ENCODE measurements at places on chromosomes 2 and 18. TPM values are rescaled to one million over a fixed set of nuclear protein-coding genes. Genes with fewer than 3 reads are reported as not detected.

GRCh38 chr2:173043897-173044519, 31.6 kb upstream of the MAP3K20 start:
- no peak for DNase-seq

DNA sequence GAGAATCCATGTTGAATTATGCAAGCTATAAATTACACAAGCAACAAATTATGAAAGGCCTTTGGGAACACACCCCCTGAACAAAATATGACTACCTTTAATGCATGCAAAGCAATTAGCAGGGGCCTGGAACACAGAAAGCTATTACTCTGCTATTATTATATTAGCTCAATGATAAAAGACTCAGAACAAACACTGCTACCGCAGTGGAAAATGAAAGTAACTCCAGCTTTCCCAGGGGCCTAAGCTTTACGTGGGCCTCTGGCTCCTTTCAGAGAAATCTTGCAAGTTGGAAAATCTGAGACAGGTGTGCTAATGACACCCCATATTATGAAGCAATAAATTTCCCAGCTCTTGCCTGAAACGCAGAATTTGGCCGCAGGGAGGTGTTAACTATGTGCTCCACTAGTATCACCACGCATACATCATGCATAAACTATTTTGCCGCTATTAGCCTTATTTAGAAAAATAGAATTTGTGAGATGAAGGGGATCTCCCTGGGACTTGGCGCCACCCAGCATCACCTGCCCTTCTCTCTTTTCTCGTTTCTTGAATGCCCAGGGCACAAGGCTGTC, 321.6 kb upstream of the LYPD1 start:
- DNase-seq: peak; percentile 29

- DNase-seq: peak; percentile 57
Observed at GRCh38 chr2:165015052-165015642, 59.8 kb upstream of the SLC38A11 start.

- DNase-seq: no peak
Observed at GRCh38 chr2:174338671-174339560, 4.2 kb downstream of the SP9 start.

VWC2L gene
- not detected for total RNA-seq

MC4R gene
- total RNA-seq: not detected

ZAP70 gene
- not detected for total RNA-seq

ELOA2 gene
- not detected for total RNA-seq

GRCh38 chr2:175874291-175874690, 127.8 kb downstream of the LNPK start:
- no peak for DNase-seq

DNA sequence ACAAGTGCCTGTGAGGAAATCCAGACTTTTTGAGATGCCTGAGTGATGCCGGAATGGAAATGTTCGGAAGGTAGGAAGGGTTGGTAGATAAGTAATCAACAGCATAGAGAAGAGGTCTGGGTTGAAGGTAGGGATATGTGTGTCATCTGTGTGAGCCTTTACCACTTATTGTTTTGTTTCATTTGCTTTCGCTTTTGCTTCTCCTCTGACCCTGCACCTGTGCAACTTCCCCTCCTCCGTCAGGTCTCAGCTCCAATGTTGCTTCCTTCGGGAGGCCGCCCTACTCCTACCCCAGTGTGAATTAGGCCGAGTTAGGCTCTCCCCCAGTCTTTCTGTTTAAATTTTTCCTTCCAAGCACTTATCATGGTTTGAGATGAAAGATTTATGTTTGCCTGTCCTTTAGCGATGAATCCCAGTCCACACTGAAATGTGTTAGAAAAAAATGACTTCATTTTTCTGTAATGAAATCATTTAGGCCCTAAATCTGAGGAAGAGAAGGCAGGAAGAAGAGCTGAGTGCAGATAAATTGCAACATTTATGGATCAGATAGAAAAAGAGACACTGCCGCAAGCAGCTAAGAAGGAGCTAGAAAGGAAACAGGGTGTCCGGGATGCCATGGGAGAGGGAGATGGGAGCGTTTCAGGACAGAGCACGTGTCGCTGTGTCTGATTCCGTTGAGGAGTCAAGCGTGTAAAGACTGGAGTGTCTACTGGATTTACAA, 139.6 kb upstream of the PELI1 start:
- no peak for DNase-seq

MALL gene
- not detected for total RNA-seq

ZNF512 gene
- total RNA-seq: 41.6 TPM

DNA sequence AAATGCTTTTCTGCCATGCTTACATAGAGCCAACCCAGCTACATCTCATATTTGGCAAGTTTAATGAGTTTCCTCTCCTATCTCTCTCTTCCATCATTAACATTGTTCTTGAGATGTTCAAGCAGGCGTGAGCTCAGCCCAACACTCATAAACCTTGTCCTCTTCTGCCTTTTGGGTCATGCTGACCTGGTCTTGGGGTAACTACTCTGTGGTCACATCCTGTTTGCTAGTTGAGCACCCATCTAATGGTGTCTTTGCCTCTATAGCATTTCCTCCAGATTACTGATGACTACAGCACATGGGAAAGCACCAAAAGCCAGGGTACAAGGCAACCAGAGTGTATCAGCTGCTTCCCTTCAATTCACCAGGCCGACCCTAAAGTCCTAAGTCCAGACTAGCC, 366.9 kb upstream of the HNRNPA3 start:
- DNase-seq: no peak

All from LHCN-M2 (cell line).